ENCODE measurements at places on chromosomes 2 and 18.

DNA sequence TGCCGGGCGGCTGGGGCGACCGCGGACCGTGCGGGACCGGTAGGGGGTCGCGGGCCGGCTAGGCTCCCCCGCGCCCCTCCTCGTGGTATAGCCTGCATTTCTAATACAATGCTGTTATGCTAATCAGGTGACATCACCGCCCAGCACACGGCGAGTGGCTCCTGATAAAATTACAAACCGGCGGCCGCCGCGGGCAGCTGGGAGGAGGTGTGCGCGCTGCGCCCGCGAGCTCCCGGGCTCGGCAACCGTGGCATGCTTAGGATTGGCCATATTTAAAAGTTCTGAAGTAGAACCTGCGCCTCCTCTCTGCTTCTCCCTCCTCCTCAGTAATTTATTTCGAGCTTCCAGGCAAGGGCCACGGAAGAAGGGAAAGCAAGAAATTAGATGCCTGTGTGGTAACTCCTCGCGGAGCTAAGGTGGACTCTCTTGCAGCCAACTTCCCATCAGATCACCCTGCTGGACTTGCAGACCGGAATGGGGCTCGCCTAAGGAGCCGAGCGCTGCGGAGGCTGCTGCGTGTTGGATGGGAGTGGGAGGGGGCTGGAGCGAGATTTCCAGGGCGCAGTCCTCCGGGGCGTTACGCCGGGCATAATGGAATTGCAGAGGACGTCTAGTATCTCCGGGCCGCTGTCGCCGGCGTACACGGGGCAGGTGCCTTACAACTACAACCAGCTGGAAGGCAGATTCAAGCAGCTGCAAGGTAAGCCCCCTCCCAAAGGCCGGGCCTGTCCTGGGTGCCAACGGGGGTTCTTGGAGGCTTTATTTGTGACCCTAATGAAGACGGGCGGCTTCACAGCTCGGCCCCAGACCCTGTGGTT is 102.3 kb downstream of the SPTBN1 start:
- DNase-seq, result no peak

GRCh38 chr2:106956416-106956815 is 70.4 kb upstream of the ST6GAL2 start:
- DNase-seq, result no peak

DNA sequence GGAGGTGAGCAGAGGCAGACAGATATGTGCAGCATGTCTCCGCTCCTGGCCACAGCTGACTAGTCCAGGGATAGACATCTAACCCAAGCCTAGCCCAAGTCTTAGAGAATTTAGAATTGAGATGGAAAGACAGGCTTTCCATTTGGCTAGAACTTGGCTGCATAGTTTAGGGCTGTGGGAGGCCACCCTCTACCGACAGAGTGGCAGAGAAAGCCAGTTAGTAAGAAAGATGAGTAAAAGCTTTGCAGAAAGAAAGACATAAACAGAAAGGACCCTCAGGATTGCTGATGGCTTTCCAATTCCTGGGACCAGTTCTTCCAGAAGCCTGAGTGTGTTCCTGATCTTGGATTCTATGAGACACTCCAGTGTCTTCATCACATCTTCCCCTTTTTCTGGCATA is 62.1 kb downstream of the DYM start:
- DNase-seq, result no peak

DNA sequence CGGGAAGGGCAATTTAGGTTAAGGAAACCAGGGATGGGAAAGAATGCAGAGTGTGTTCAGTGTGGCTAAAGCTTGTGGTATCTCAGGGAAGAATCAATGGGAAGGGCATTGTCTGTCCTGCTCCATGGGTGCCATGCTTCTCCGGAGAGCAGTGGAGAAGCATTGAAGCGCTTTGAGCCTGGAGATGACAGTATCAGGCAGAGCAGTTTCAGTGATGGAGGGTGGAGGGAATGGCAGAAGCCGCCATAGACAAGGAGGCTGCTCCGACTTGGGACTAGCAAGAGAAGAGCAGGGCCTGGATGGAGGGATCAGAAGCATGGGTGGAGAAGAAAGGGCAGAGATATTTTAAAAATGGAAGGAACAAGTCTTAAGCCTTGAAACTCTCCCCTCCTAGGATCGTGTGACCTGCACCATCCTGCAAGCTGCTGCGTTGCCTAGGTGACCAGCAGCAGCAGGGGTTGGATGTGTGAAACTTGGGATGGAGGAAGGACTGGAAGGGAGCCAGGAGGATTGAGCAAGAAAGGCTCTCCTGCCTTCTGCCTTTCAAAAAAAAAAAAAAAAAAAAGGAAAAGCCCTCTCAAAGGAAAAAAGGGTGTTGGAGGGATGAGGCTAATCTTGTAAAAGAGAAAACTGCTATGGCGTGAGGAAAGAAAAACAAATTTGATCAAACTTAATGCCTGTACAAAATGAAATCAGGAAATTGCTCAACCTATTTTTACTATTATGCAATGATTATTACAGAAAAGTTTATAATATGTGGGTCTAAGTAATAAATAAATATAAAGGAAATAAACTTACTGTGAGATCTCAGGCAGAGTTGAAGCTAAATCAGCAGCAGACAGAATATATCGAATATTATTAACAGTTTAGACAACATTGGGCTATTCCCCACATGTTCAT is 493.8 kb upstream of the NRP2 start:
- DNase-seq, result peak; percentile 49

DNA sequence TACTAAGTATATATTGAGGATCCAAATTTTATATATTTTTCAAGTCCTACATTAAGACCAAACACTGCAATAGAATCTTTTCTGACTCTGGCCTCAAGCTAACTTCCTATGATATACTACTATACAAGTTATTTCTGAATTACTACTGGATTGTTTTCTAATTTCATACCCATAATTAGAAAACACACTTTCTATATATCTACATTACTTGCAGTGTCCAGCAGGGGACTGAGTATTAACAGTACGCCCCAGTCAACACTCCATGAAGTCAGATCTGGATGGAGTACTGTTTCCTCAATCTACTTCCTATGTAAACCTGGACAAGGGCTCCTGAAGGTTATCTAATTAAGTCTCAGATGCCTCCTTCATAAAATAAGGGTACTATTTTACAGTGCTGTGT is 26.5 kb downstream of the RMP24 start:
- DNase-seq, result no peak

- no peak for DNase-seq
Observed at GRCh38 chr2:8215159-8215863, 466.5 kb upstream of the ID2 start.

DNA sequence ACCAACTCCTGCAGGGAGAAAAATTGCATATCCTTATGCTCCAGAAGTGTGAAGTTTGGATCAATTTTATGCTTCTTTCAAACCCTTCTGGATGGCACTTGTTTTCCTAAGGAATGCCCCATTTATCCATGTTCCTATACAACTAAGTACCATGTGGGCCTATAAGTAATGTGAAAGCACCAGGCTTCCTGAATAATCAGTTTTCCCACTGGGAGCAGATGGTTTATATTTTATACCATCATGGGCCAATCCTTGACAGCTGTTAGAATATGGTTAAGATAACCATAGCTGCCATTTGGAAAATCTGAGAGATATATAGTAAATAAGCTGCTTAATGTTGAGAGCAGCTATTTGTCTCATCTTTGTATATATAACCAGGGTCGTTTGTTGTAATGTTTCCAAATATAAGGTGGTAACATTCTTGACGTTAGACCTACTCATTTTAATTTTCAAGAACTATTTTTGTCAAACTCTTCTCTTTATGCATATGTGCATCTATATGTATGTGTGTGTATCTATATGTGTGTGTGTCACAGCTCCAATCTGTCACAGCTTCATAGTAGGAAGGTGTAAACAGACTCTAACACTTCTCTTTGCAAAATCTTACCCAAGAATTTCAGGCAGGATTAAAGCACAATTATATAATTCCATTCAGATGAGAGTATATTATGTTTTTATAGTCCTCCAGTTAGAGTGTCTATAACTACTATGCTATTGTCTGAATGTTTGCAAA is 458.7 kb upstream of the GCFC2 start:
- no peak for DNase-seq

DNA sequence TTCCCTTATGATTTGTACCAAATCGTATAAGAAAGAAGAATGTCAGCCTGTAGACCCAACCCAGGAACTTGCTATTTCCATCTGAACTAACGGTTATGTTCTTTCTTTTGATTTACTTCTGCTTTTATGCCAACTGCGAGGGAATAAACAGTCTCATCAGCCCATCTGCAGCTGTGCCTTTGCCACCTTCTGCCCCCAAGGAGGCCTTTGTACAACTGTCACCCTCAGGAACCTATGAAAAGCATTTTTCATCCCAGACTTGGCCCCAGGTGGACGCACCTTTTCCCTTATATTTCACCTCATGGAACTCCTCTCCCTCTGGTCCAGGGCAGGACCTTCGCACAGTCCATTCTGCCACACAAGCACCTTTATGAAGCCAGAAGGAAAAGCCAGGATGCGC is 109.8 kb downstream of the AOX1 start:
- DNase-seq, result no peak

DNA sequence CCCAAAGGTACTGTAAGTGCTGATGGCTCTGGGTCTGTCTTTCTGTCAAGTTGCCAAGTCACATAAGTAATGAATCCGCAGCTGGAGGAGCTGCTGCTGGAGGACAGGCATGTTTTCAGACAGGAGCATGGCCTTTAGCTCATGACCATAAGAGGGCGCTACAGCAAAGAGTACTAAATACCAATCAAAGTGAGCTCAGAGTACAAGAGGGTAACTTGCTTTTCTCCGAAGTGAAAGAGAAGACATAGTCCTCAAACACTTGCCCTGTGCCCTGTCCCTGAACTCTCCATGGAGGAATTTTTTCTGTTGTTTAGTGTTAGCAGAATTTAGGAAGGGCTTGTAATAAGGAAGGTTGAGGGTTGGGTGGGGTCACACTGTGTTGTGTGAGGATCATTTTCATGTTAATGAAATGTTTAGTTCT is 58.0 kb upstream of the EML6 start:
- no peak for DNase-seq

DNA sequence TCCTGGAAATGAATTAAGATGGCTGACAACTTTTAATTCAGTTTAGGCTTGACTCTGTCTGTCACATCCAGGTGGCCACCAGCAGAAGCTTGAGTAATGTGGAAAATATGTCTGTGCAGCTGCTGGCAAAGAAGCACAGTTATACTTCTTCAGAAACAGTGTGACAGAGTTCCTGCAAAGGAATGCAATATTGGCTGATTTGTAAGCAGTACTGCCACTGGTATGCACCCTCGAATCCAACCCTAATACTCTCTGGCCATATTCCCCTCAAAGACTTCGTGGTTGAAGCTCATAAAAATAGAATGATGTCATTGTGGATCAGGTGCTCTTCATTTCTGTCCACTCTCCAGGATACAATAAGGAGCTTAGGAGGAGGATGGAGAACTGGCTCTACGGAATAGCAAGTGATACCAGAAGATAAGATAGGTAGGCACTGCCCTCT is 86.2 kb downstream of the METTL8 start:
- peak; percentile 91 for DNase-seq

DNA sequence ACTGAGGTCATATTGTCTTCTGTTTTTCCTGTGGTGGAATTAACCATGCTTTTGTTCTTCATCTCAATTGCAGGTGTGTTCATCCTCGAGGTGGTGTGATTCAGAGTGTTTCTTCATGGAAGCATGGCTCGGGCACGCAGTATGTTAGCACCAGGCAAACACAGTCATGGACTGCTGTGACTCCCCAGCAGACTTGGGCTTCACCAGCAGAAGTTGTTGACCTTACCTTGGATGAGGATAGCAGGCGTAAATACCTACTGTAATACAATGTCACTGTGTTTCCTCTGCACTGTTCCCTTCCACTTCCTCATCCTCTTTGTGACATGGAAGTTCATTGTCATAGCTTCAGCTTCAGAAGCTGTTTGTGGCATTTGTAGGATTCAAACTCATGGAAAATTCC is 158.7 kb downstream of the HAUS1 start:
- DNase-seq, result no peak

GRCh38 chr2:102137138-102137537 is 5.4 kb upstream of the IL1R1 start:
- no peak for DNase-seq

GRCh38 chr2:199485732-199486335 is 28.1 kb upstream of the SATB2 start:
- DNase-seq, result no peak

GRCh38 chr2:70685771-70686171 is 82.2 kb downstream of the ADD2 start:
- DNase-seq, result no peak

GRCh38 chr2:6881046-6881445 is 3.5 kb downstream of the RSAD2 start:
- DNase-seq, result no peak

DNA sequence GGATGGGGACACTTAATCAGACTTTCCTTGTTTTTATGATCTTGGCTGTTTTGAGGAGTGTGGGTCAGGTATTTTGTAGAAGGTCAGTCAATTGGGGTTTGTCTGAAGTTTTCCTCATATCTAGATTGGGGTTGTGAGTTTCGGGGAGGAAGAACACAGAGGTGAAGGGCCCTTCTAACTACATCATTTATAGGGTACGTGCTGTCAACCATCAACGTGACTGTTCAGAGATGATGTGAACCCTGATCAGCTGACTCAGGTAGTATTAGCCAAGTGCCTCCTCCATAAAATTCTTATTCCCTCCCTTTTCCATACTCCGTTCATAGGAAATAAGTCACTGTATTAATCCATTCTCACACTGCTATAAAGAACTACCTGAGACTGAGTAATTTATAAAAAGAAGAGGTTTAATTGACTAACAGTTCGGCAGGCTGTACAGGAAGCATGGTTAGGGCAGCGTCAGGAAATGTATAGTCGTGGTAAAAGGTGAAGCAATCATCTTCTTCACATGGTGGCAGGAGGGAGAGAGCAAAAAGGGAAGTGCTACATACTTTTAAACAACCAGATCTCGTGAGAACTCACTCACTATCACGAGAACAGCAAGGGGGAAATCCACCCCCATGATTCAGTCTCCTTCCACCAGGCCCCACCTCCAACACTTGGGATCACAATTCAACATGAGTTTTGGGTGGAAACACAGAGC is 547.1 kb upstream of the LINC00305 start:
- DNase-seq, result no peak

GRCh38 chr2:144607099-144607498 is 87.2 kb upstream of the ZEB2 start:
- DNase-seq, result no peak

Data from AG09309 (cell line).